ENCODE measurements at places on chromosomes 5 and 9.

GRCh38 chr5:149541893-149542292, 9.3 kb downstream of the CSNK1A1 start:
- no peak for DNase-seq

GRCh38 chr9:126707083-126707482, 93.4 kb downstream of the LMX1B start:
- DNase-seq = no peak

DNA sequence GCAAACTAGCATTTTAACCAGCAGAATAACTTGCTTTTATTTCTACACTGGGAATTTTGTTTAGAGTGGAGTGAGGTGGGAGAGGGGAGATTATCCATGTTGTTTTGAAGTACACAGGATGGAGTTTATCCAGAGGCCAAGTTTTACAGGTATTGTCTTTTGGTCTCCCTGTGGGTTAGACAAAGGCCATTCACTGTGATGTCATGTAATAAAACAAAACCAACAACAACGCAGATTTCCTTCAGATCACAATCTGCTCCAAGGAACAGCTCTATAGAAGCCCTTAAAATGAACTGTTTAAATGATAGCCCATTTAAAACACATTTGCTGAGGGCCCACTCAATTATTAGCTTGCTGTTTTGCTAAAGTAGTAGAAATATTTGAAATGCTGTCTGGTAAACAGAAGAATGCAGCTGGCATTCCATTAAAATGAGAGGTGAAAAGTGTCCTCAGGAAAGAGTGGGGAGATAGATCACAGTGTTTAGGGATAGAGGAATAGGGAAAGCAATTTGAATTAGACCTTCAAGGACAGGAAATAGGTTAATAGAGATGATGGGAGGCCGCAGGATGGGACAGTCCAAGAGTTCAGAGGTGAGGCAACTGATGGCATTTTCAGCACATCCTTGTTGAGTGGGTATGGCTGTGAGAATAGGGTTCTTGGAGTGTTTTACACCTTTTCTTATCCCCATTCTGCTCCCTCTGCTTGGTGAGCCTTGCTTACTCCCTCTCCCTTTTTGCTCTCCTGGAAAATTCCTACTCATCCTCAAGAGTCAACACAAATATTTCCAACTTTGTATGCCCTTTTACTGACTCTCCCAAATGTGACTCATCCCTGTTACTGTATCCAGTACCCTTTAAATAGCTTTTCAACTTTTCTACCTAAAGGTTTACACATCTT, 140.1 kb upstream of the NR3C1 start:
- no peak for DNase-seq

GRCh38 chr9:120974181-120974580, 47.6 kb upstream of the TRAF1 start:
- DNase-seq = no peak

DNA sequence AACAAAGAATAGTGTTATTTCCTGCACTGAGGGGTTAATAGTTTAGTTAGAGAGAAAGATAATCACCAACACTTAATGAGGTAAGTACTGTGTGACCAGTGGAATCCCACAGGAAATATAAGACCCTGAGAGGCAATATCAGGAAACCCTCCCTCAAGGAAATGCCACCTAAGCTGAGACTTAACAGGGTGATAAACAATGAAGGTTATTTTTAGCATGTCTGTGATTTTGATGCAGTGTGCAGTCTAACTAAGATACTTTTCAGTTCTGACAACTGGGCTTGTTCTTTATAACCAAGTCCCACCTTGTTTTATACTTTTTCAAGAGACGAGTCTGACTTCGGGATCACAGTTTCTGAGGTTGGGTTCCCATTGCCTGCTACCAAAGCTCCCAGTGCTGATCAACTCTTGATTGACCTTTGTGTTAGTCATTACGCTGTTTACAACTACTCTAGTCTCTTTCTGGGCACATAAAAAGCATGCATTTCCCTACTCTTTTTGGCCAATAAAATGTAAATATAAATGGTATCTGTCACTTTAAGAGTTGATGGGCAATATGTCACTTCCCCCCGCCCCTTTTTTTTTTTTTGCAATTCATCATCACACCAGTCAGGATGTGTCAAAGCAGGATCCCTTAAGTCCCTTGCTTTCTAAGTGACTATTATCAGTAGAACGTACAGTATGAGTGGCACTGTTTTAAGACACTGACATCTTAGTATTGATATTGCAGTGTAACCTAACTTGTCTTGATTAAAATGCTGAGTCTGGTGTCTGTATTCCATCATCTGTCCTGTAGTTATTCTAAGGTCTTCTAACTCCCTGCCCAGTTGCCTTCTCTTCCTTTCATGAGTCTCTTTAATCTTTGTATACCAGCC, 31.4 kb downstream of the C6 start:
- DNase-seq = no peak

GRCh38 chr5:125316915-125317535, 570.6 kb upstream of the ZNF608 start:
- DNase-seq = no peak

- no peak for DNase-seq
Measured at GRCh38 chr5:164651546-164652275, 1146.3 kb downstream of the MAT2B start.

DNA sequence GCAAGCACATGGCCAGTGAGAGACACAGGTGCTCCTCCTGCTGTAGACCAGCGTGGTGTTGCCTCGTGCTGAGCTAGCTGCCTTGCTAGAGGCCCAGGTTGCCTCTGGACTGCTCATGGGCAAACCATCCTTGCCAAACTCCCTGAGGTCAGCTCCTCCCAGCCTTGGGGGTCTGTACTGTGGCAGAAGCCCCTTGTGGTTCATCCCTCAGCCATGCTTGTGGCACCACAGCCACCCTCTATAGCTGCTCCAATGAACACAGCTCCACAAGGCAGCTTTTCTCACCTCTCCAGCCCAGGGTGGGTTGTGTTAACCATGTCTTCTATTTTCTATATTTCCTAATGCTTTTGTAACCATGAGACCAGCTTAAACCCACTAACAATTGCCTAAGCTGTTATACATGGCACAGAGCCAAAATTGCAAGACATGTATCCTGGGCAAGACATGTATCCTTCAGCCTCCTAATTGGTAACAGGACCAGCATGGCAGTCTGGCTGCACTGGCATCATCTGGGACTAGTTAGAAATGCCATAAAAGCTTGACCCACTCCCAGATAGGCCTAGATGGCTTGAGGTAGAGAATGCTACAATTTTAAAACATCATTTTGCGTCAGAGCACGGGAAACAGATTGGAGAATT, 183.1 kb upstream of the S1PR3 start:
- no peak for DNase-seq

GRCh38 chr5:137105351-137106035, 393.6 kb downstream of the SPOCK1 start:
- DNase-seq = no peak

GRCh38 chr5:137142764-137143605, 356.1 kb downstream of the SPOCK1 start:
- peak; percentile 70 for DNase-seq

DNA sequence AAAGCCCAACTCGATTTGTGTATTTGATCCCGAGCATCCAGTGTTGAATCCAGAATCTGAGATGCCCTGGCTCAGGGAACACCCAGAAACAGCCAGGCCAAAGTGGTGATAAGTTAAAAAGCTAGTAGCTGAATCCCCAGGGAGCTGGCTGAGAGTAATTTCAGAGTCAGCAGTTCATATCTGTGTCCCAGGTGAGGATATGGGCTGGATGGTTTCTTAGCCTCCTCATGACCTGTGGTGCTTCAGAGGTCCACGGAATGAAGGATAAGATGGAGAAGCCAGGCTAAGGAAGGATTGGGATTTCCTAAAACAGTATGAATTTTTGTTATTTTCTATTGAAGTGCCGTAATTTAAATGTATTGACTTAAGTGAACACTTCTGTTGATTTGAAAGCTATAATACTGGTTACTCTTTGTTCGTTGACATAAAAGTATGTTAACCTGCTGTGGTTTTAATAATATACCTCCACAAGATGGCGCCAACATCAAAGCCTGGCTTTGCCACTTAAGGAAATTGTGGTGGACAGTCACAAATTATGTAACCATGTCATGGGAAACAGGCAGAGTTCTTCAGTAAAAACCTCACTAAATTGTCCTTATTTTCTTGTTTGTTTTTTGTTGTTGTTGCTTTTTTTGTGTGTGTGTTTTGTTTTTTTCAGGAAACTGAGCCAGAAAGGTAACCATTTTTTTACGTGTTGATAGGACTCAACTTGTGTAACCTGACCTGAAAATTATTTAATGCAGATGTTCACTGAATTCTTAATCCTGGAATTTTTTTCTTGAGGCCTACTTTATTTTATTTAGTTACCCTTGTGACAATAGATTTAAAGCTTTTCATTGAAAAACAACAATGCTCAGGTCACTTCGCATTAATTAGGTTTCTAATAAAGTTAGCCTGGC, 11.4 kb downstream of the MTAP start:
- no peak for DNase-seq

DNA sequence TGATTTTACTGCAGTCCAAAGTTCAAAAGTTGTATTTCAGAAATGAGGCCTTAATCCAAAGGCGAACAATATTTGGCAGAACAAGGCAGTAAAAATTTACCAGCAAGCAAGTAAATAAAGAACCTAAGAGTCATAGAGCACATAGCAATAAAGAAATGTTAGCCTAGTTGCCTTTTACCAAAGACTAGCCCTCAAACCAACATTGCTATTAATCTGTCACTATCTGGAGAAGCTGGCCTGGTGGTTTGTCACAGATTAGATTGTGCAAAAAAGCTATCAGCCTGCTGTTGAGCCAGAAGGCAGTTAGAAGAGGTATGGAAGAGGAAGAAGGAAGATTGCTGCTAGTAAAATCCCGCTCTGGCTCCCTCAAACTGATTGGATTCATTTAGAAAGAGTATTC, 304.7 kb upstream of the KLF4 start:
- DNase-seq = no peak

DNA sequence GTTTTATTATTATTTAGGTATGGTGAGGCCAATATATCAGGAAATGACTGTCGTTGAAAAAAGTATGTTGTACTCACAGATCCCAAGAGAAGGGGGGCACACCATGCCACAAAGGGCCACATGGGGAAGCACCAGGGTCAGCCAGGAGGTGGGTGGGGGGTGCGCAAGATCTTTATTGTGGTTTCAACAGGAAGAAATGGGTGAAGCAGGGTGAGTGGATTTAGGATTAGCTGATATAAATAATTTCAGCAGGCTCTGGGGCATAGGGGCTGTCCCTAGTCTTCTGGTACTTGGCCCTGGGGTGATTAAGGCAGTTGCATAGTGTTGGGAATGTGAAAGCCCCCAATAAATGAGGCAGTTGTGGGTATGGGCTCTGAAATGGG, 8.6 kb downstream of the PDCD1LG2 start:
- DNase-seq = no peak

- no peak for DNase-seq
Measured at GRCh38 chr9:96027251-96028131, 152.0 kb downstream of the ERCC6L2 start.

- DNase-seq = no peak
Measured at GRCh38 chr9:118367383-118367782, 663.2 kb downstream of the TLR4 start.

GRCh38 chr5:74446725-74447241, 193.7 kb downstream of the ENC1 start:
- no peak for DNase-seq

GRCh38 chr9:101037430-101037829, 8.9 kb downstream of the PLPPR1 start:
- no peak for DNase-seq

- no peak for DNase-seq
Measured at GRCh38 chr5:165370233-165370632, 1864.8 kb downstream of the MAT2B start.

Measured in GOT3 (cell line).